ENCODE measurements at places on chromosomes 11 and 22.

GRCh38 chr22:44085743-44086270 lies 61.7 kb downstream of the PARVB start:
- no peak for DNase-seq

DNA sequence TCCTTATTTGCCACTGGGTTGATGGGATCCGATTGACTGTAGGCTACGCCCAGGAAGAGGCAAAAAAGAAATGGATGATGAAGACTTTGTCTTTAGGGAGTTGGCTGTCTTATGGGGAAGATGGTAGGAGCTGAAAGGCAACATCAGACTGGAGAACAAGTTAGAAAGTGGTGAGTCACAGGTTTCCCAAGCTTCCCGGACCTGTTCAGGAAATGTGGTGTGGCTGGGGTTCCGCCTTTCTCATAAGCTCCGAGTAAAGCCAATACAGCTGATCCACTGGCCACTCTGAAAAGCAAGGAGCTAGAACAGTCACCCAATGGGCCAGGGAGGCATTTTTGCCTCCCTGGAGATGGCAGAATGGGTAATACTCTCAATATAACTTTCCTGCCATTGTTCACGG lies 194.5 kb downstream of the SNX19 start:
- no peak for DNase-seq

GRCh38 chr22:44574057-44574639 lies 76.1 kb upstream of the RTL6 start:
- no peak for DNase-seq

DNA sequence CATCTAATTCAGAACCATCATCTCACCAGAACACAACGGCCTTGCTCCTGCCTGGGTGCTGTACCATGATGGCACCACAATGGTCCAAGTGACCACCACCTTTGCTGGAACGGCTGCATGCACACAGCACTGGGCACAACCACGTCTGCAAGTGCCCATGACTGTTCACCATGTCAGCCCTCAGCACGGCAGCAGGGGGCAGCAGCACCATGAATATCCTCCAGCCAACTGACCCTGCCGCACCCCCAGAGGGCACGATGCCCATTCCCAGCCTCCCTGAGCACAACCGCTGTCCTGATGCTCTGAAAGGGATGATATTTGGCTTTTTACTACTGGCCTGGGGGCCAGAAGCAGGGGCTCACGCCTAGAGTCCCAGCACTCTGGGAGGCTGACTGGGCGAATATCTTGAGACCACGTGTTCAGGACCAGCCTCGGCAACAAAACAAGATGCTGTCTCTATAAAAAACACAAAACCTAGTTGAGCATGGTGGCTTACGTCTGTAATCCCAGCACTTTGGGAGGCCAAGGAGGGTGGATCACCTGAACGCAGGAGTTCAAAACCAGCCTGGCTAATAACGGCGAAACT lies 25.7 kb downstream of the DRD4 start:
- peak; percentile 16 for DNase-seq

DNA sequence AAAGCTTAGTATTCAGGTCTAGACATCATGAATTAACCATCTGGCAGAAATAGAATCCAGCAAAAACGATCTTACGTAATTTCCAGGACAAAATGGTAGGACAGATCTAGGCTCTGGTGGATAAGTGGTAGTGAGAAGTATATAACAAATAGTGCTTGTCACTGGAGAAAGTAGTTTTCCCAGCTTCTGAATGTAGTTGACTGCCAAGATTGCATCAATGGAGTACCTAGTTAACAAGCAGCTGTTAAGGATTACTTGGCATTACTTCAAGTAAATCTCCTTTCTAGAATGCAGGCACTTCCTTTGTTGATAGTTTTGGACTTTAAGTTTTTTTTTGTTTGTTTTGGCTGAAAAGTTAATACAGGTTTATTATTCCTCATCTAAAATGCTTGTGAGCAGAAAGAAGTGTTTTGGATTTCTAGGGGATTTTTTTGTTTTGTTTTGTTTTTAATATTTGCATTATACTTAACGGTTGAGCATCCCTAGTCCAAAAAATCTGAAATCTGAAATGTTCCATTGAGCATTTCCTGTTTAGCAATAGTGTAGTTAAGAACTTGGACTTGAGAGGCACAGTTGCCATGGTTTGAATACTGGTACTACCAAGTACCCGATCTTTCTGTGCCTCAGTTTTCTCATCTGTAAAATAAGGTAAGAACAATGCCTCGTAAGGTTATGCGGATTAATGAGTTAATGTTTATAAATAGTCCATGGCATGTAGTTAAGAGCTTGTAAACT lies 20.3 kb downstream of the FAM118B start:
- no peak for DNase-seq

GRCh38 chr11:14075118-14076078 lies 112.9 kb downstream of the SPON1 start:
- DNase-seq, result peak; percentile 32

GRCh38 chr22:20087319-20088262 lies 7.5 kb downstream of the DGCR8 start:
- no peak for DNase-seq

- DNase-seq, result no peak
Observed at GRCh38 chr11:86369668-86370067, 5.0 kb upstream of the CCDC81 start.

- no peak for DNase-seq
Observed at GRCh38 chr22:33035272-33035863, 22.8 kb downstream of the SYN3 start.

DNA sequence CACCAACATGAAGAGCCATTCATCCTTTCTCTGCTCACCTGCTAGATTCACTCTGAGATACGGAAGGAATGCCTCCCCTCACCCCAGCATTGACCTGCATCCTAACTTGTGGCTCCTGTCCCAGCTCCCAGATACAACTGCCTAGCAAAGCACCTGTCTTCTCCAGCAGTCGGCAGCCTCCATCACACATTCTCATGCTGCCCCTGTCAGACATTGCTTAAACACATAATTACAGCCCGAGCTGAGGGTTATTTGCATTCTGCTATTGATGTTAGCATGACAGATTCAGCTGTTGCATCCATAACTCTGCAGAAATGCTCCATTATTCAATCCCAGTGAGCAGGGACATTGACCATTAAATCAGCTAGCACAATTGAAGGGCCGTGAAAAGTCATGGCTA lies 184.4 kb upstream of the NARS2 start:
- DNase-seq, result no peak

GRCh38 chr22:32699001-32699582 lies 102.4 kb upstream of the TIMP3 start:
- DNase-seq, result no peak

DNA sequence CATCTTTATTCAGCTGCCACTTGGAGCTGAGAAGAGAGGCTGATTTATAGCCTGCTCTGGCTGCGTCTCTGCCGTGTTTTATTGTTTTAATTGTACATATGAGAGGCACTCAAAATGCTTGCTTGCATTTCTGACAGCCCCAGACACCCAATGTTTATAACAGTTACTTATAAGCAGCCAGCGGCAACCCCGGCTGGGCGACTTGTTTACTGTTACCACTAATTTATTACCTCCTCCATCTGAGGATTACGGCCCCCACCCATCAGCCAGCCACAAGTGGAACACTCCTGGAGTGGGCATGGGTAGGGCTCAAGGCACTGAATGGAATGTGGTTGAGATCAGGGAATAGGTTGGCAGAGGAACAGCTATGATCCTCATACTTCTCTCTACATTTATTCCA lies 61.2 kb downstream of the CLPB start:
- DNase-seq, result no peak

GRCh38 chr11:65417702-65418430 lies 4.7 kb upstream of the NEAT1 start:
- DNase-seq, result no peak

DNA sequence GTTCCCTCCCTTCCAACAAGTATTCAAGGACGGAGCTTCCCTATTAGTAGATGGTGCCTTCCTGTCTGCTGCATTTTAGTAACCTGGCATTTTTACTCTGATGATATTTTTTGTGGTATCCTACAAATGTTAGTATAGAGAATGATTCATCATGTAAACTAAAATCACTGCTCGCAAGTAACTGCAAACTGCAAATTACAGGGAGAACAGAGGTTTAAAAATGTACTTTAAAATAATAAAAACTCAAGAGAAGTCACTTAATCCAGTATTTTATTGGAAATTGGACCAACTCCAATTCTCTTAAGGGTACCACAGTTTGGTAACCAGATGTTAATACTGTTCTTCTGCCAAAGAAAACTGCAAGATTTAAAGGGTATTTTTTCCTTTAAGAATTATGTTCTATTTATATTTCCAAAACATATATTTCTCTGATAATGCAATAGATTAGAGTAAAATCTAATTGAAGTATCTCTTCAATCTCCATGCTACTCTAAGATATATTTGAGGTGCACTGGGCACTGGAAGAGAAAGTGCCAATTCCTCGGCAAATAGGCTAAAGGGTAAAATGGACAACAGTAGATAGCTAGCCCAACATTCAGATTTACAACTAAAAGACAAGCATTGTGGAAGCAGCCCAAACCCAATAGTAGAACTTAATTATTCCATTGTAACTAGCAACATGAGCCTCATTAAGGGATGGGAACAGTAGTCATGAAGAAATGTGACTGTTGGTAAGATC lies 298.0 kb downstream of the TTC28 start:
- no peak for DNase-seq

- no peak for DNase-seq
Observed at GRCh38 chr11:72778535-72779494, 15.0 kb downstream of the STARD10 start.

- DNase-seq, result no peak
Observed at GRCh38 chr11:102416976-102417375, 35.6 kb downstream of the TMEM123 start.

DNA sequence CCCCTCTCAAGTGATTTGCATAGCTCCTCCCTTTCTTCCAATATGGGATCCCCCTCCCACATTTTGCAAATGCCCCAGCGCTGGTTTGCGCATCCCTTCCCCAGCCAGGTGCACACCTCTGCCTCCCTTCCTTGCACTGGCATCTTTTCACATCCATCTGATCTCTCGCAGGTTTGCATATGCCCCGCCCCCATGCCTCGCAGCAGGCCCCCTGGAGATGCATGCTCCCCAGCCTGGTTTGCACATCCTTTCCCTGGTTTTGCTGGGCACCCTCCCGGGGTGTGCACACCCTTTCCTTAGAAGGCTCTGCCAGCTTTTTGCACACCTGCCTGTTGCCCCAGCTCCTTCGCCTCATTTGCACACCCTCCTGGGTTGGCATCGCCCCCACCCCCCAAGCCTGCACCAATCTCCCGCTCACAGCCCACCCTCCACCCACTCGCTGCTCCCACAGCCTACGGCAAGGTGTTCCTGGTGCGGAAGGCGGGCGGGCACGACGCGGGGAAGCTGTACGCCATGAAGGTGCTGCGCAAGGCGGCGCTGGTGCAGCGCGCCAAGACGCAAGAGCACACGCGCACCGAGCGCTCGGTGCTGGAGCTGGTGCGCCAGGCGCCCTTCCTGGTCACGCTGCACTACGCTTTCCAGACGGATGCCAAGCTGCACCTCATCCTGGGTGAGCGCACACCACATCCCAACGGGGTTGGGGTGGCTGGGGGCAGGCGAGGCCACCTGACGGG lies 917 bp downstream of the RPS6KA4 start:
- no peak for DNase-seq

DNA sequence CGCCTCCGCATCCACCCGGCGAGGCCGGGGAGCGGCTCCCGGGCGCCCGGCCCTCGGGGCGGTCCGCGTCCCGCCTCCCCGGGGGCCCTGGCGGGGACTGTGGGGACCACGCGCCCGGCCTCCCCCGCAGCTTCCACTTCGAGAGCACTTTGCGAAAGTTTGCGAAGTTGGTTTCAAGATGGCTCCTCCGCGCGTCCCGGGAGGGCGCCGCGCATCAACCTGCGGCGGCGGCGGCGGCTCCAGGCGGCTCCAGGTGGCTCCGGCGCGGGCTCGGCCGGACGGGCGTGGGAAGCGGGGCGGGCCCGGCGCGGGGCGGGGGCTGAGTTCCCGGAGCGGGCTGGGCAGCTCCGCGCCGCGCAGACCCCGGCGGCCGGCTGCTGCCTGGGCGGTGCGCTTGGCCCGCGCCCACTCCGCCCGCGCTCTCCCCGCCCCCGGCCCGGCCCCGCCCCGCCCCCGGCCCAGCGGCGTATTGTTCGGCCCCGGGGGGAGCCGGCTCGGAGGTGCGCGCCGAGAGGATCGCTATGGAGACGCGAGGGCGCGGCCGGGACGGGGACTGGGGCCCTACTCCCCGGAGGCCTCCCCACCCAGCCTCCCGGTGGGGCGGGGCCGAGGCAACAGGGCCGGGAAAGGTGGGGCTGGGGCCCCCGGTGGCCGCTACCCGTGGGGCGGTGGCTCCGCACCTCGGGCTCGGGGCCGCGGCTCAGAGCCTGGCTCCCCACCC lies at the start of gene CELSR1:
CELSR1 (minus strand) TSS at position 396 of the 721 bp plus-strand sequence. CDS start 450 bp downstream, outside the sequence.
- no peak for DNase-seq

GRCh38 chr11:33747979-33748378 lies 11.8 kb upstream of the CD59 start:
- no peak for DNase-seq

DNA sequence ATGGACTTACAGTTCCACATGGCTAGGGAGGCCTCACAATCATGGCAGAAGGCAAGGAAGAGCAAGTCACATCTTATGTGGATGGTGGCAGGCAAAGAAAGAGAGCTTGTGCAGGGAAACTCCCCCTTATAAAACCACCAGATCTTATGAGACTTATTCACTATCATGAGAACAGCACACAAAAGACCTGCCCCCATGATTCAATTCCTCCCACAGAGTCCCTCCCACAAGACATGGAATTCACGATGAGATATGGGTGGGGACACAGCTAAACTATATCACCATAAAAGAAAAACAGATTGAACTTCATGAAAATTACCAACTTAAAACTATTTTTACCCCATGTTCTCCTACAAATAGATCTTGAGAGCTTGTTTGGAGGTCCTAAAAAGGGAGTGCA lies 19.6 kb downstream of the ENTHD1 start:
- DNase-seq, result no peak

- DNase-seq, result no peak
Observed at GRCh38 chr11:1301220-1302000, 8.0 kb downstream of the TOLLIP start.

- DNase-seq, result no peak
Observed at GRCh38 chr11:111469200-111469599, 43.0 kb downstream of the BTG4 start.

DNA sequence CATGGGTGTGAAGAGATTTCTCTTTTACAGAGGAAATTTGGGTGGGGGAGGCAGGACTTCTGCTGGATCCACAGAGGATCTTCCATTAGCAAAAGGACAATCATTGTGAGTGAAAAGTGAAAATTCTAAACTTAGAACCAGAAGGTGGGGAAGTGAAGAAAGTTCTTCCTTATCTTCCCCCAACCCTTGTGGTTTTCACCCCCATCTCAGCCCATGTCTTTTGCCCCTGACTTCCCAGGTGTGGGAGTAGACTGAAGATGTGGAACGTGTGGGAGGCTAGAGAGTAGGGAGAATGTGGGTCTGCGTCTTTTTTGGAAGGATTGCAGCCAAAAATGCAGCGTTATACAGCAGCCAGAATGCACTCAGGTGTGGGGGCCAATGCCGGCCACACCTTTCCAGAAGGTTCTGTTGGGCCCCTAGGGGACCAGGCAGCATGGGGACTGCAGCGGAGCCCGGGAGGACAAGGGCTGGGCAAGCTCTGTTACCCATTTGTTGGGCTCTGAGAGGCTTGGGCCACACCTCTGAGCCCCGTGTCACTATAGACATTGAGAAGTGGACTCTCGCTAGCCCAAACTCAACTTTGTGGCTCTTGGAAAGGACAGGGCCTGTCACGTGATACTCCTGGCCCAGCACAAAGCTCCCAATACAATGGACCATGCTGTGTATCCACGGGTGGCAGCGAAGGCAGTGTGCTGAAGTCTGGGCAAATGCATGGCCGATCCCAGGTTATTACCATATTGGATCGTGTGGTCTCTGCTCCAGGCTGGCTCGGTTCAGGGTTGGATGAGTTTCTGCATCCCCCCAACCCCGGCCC lies 32.8 kb upstream of the LINC01488 start:
- no peak for DNase-seq

- DNase-seq, result no peak
Observed at GRCh38 chr11:209275-210121, 2.0 kb downstream of the RIC8A start.

Data from T-helper 9 cell (primary cell).